Activated CD4-positive, CD25-positive, alpha-beta regulatory T cell (primary cell): ENCODE measurements at places on chromosomes 16 and 17.

DNA sequence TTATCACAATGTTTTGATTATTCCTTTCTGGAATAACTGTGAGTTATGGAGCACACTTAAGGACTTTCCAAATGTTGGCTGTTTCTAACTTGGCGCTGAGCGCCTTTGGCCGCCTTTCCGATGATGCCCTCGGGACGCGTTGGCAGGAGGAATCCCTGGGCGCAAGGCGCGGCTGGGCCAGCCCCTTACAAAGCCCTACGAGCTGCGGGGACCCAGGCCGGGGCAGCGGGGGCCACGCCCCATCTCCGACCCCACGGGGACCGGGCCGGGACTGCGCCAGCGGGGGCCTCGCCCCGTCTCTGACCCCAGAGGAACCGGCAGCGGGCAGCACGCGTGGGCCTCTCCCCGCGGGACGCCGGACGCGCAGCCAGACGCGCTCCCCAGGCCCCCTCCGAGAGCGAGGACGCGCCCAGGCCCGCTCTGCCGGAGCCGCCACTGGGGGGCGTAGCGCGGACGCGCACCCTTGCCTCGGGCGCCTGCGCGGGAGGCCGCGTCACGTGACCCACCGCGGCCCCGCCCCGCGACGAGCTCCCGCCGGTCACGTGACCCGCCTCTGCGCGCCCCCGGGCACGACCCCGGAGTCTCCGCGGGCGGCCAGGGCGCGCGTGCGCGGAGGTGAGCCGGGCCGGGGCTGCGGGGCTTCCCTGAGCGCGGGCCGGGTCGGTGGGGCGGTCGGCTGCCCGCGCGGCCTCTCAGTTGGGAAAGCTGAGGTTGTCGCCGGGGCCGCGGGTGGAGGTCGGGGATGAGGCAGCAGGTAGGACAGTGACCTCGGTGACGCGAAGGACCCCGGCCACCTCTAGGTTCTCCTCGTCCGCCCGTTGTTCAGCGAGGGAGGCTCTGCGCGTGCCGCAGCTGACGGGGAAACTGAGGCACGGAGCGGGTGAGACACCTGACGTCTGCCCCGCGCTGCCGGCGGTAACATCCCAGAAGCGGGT is at the start of gene GAA:
GAA (plus strand) TSS at position 571 of the 935 bp plus-strand sequence. CDS start 3,006 bp downstream, outside the sequence.
- DNase-seq: peak; percentile 79

- DNase-seq: no peak
Observed at GRCh38 chr16:70481929-70482536, 27.6 kb downstream of the FCSK start.

- DNase-seq: no peak
Observed at GRCh38 chr16:9908613-9909012, 273.6 kb downstream of the GRIN2A start.

- DNase-seq: no peak
Observed at GRCh38 chr16:23257682-23258081, 44.4 kb upstream of the SCNN1B start.

GRCh38 chr17:17636272-17636885 is 44.9 kb upstream of the PEMT start:
- DNase-seq: no peak

DNA sequence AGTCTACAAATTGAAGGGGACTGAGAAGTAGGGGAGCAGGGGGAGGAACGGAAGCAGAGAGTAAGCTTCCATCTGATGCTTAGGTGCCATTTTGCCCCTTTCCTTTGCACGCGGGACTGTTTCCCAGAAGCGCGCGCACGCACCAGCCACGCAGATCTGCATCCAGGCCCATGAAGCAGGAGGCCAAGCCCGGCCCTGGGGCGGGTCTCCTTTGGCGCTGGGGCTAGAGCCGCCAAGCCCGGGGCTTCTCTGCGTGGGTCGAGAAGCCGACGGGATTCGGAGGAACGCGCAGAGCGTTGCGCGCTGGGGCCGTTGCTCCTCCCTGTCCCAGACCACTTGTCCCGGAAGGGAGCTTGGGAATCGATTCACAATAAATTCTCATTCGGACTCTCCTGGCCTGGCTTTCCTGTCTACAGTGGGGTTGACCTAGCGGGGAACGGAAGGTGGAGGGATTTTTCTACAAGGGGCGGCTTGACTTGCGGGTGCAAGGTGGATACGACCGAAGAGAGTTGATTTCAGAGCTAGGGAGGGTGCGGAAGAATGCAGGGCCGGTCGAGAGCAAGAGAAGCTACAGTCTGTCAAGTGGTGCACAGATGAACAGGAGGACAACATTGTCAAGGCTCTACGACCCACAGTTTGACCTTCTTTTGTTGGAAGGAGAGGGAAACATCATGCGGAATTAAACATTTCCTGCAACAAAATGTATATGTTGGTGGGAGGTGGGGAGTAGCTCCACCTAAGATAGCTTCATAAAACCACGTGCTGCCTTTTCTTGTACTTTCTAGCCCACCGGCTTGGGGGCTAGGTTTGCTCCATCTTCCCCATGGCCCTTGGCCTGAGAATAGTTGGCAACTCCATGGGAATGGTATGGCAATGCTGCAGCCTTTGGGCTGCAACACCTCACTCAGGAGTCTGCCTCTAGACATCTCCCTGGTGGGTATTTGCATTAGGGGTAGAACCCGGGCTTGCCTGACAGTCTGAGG is 4.5 kb downstream of the HOXB9 start:
- no peak for DNase-seq

GRCh38 chr16:82201926-82202325 is 31.9 kb upstream of the MPHOSPH6 start:
- no peak for DNase-seq

DNA sequence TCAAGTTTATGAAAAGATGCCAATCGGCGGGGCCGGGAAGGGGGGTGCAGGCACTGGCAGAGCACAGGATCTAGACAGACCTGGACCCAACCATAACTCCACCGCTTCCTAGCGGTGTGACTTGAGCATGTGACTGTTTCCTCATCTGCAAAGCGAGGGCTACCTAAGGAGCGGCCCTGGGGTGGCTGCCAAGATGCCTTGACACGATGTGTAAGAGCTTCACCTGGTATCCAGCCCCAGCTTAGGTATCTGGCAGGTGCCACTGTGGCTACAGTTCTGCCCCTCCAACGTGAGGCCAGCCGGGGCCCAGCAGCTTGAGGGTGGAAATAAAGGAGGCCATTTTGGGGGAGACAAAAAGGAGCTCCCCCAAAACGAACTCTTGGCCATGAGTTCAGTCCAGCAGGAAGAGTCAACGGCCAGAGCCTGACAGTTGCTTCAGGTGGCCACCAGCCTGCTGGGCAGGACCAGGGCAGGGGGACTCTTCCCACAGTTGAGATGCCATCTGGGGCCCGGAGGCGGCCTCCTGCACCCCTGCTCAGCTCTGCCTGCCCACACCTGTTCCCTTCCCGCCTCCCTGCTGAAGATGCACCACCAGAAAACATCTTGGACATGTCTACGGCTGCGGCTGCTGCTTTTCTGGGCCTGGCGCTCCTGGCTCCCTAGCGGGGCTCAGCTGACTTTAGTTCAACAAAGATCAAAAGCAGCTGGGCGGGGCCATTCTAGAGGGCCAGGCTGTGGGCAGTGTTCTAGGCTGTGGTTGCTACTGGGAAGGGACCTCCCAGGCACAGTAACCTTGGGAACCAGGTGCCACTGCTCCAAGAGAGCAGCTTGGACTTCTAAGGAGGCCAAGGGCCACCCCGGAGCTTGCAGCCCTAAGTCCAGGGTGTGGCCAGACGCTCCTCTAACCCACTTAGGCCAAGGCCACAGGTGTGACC is 3.4 kb upstream of the MTSS2 start:
- no peak for DNase-seq

DNA sequence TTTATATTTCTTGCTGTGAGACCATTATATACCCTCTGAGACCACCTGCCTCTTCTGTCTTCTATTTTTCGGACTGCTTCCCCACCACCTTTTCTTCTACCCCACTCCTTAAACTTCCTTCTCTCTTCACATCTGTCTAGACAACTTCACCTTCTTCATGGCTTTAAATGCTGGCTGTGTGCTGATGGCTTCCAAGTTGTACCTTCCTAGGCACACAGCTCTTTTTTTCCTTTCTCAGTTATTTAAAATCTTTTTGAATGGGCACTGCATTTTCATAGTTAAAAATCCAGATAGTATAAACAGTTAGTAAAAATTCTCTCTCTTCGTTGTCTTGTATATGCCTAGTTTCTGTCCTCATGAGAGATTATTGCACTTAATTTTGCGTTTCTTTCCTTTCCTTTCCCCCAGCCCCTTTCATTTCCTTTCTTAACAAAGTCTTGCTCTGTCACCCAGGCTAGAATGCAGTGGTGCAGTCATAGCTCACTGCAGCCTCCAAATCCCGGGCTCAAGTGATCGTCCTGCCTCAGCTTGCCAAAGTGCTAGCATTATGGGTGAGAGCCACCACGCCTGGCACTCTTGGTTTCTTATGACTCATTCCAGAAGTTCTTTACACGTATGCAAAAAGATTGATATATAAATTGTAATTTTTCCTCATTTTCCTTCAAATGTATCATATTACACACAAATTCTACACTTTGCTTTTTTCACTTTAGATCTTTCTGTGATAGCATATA is 114.3 kb downstream of the NPIPB5 start:
- DNase-seq: no peak

DNA sequence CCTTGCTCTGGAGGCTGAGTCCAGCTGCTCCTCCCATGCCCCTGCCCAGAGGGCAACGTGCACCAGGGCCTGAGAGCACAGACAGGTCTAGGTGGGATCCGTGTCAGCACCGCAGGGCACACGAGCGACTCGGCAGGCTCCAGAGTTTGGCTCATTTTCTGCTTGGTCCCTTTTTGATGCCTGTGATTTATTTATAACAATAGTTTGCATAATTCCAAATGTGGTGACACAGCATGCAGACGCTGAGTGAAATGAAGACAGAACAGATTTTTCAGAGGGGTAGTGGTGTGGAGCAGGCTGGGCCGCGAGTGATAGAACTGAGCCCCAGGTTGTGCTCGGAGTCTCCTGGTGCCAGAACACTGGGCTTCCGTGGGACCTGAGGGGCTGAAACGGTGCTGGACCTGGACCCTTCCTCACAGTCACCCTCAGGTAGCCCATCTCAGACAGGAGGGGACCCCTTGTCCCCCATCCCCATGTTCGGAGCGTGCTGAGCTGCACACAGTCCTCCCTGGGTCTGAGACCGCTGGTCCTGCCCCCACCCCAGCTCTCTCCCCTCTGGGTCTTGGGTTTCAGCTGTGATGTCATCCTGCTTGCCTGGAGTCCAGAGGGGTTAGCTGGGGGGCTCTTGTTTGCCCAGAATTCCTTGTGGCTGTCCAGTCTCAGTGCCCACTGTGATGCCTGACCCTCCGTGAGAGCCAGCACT is 95.9 kb downstream of the METRNL start:
- no peak for DNase-seq

DNA sequence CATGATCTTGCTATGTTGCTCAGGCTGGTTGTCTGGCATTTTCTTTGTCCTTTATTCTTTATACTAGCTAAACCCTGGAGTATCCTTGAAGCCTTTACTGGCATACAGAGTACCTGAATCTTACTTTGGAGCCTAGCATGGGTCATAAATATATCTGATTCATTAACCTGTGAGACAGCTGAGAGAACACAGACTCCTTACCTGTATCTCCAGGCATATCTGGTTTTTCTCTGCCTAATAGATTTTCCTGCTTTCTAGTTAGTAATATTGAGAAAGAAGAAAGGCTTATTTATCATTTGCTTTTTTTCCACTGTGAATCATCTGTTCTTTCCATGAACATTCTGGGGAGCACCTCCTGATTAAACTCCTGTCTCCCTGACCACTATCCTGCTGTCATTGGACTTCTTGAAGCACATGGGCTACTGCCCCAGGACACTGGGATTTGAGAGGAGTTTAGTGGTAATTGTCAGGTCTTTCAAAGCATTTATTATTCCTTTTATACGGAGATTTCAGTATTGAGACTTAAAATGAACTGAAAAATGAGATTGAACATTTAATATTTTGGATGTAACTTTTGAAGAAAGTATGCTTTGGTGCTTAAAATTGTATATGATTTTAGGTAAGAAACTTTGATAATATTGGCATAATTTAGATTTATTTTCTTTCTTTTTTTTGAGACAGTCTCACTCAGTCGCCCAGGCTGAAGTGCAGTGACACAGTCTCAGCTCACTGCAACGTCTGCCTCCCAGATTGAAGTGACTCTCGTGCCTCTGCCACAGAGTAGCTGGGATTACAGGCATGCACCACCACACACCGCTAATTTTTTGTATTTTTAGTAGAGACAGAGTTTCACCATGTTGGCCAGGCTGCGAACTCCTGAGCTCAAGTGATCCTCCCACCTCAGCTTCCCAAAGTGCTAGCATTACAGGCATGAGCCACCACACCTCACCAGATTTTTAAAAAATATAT is 8.6 kb downstream of the PDP2 start:
- DNase-seq: no peak

DNA sequence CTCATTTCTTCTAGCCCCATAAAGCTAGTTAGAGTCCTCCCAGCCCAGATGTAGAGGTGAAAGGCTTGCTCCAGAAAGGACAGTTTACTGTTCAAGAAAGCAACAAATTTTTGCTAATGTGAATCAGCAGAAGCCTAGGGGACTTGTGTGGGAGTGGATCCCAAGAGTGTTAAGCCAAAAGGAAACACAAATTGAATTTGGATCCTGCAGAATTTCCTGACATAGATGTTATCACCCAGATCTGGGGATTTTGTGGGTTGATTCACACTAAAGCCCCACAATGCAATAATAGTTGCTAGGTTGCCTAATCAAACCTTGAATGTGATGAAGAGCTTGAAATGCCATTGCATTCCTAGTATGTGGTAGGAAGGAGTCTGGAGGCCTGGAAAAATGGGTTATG is 135.2 kb upstream of the HS3ST3A1 start:
- DNase-seq: no peak

DNA sequence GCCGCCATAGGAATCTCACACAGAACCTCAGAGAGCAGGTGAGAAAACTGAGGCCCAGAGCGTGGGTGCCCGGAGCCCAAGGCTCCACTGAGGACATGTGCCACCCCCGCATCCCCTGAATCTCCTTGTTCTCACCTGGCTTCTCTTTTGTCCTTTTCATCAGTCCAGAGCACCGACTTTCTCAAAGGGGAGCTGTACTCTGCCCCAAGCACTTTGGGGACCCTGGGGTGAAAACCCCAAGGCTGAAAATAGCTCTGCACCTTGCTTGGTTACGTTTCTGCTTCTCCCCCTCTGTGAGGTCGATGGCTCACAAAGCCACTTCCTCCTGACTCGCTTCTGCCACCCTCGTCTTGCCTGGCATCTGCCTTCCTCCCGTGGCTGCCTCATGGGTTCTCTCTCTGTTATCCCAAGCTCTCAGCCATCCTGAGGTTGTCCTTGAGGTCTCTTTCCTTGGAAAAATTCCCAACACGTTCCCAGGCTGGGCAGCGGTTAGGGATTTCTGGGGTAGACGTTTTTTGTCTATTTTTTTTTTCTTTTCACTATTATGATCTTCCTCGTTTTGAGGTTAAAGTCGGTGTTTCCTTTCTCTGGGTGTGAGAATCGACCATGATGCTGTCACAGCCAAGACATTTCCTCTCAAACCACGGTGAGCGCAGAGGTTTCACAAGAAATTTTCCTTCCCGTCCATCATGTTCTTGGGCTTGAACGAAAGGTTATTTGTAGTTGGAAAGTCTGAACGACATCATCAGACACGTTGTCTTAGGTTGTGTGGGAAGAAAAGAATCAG is 37.2 kb downstream of the IRF8 start:
- DNase-seq: peak; percentile 14
